ENCODE measurements at places on chromosomes 2 and 18.

DNA sequence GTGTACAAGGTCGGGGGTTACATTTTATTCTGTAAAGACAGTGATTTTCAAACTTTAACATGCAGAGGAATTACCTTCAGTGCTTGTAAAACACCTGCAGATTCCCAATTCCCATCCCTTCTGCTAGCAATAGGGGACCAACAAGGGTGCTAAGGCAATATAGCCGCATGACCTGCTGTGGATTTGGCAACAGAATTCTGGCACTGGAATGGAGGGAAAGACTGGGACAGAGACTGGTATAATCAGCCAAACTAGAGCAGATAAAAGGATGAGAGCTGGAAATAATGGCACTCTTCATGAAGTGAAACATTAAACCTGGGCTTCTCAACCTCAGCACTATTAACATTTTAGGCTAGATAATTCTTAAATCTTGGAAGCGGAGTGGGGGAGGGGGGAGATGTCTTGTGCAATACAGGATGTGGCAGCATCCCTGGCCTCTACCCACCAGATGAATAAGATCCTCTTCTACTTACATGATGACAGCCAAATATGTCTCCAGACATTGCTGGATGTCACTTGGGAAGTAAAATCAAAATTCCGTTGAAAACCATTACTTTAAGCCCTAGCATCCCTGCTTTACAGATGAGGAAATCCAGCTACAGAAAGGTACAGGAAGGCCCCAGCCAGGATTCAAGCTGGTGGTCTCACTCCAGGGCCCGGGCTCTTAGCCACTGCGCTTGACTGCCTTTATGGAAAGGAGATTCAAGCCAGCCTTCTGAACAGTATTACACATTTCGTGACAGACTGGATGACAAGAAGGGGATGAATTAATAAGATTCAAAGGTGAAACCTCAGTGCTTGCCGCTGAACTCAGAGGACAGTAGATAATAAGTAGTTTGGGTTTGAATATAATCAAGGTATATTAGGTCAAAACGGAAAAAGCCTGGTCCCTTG is 1.7 kb downstream of the EVA1A start:
- no peak for DNase-seq

DNA sequence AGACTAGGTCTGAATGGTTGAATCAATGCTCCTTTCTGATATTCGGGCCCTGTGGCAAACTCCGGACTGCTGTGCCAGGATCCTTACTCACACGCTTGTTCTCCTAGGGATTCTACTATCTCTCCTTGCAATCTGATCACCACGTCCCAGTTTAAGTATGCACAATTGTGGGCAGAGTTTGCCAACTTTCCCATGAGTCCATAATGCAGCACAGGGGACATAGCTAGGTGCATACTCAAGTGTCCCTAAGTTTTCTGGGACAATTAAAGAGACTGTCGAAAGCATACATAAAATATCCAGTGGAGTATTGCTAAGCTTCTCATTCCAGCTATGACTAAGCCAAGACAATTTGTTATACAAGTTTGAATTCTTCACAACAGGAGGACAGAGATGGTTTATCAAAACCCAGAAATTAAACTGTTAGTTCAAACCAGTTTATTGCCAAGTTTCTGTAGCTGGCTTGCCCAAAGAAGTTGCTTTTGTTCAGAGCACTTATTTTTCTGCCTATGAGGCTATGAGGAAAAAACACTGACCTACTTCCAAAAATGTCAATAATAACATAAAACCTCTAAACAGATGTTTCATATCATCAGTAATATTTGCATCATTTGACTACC is 136.1 kb downstream of the EXOC6B start:
- no peak for DNase-seq

GRCh38 chr2:120267348-120267747 is 14.7 kb downstream of the RALB start:
- DNase-seq: no peak

- no peak for DNase-seq
Measured at GRCh38 chr2:170396799-170397459, 219.0 kb downstream of the MYO3B start.

DNA sequence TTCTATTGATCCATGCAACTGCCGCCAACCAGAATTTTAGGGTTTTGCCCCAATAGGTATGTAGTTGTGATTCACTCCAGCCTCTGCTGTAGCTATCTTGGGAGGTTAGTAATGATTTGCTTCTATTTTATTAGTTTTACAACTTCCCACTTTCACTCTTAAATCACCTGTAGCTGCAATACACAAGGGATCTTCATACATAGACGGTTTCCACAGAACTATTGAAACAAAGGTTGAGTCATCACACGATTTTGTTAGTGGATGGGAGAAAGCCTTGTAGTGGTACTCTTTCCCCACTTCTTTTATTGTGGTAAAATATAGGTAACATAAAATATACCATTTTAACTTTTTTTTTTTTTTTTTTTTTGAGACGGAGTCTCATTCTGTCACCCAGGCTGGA is 104.2 kb upstream of the SPRED2 start:
- no peak for DNase-seq

DNA sequence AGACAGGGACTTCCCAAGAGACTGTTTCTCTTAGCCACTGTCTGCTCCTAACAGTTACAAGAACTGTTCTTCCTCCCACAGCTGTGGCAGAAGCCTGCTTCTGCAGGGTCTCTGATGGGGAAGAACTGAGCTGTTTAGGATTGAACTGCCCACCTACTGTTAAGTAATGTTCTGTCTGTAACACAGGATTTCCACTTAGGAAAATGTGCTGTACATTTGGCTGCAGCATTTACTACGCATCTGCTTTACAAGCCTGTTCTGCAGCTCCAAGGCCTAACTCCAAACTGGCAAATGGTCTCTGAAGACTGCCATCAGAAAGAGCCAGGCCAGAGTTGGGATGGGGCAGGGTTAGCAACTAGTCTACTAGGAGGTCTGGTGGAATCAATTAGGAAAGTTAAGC is 87.8 kb upstream of the UPP2 start:
- no peak for DNase-seq
